Regular cardiac myocyte (primary cell): ENCODE measurements at places on chromosomes 5 and 9. TPM values are rescaled to one million over a fixed set of nuclear protein-coding genes. Genes with fewer than 3 reads are reported as not detected.

Gene FAT2
- total RNA-seq: under 0.01 TPM in 2 replicates

Gene RLN2
- total RNA-seq: not detected in 2 replicates

Gene IQGAP2
- 1.2 and 3.7 TPM in 2 replicates for total RNA-seq

Gene PDZD2
- total RNA-seq: 0.28 and 0.58 TPM in 2 replicates

Gene DDX4
- total RNA-seq: 0.28 TPM in 1 of 2 replicates, not detected in the other

Gene RNF20
- 31.9 and 32.6 TPM in 2 replicates for total RNA-seq

Gene HTR4
- not detected in 2 replicates for total RNA-seq

Gene SNCB
- 0.56 and 1.3 TPM in 2 replicates for total RNA-seq

Gene CCDC180
- total RNA-seq: 0.38 and 2.8 TPM in 2 replicates

Gene PDE6A
- not detected in 2 replicates for total RNA-seq

Gene OR13C2
- 0.28 TPM in 1 of 2 replicates, not detected in the other for total RNA-seq

Gene TAL2
- not detected in 2 replicates for total RNA-seq

Gene FOXD4L6
- total RNA-seq: not detected in 2 replicates

Gene PCDH1
- total RNA-seq: 0.77 and 2.3 TPM in 2 replicates

Gene F2RL2
- 10.0 and 10.4 TPM in 2 replicates for total RNA-seq

Gene SYNPO
- 7.3 and 8.2 TPM in 2 replicates for total RNA-seq

Gene UNC5A
- under 0.01 TPM in 1 of 2 replicates, not detected in the other for total RNA-seq
